NCI-H510A treated with DMSO at 0.1 percent for 48 hours (cell line): ENCODE measurements at places on chromosomes 7 and 10.

GRCh38 chr10:74194999-74195398 is 44.0 kb downstream of the ADK start:
- DNase-seq = no peak

- no peak for DNase-seq
These were observed 373.2 kb downstream of the PLXNA4 start for GRCh38 chr7:132203021-132203420.

DNA sequence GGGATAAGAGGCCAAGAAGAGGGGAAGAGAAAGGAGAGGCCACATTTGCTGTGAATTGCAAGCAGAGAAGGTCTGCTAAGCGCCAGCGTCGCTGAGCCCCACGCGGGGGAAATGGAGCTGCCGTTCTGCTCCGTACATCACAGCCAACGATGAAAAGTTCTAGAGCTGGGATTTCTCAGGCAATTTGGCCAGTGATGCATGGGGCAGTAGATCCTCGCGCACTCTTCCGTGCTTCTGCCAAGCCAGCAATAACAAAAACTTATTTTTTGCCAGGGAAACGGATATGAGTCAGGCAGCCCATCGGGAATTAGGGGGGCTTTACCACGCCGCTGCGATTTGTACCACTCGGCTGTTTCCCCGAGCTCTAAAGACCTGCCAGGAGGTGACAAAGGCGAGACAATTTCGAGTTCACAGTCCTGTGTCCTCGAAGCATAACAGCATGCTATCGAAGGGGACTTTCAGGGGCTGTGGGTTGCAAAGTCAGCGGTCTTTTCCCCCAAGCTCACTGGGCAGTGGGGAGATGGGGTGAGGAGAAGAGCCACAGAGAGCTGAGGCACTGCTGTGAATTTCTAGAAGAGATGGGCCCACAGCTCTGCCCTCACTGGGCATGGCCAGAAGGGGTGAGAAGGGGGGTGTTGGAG is 30.0 kb upstream of the SLF2 start:
- DNase-seq = no peak

DNA sequence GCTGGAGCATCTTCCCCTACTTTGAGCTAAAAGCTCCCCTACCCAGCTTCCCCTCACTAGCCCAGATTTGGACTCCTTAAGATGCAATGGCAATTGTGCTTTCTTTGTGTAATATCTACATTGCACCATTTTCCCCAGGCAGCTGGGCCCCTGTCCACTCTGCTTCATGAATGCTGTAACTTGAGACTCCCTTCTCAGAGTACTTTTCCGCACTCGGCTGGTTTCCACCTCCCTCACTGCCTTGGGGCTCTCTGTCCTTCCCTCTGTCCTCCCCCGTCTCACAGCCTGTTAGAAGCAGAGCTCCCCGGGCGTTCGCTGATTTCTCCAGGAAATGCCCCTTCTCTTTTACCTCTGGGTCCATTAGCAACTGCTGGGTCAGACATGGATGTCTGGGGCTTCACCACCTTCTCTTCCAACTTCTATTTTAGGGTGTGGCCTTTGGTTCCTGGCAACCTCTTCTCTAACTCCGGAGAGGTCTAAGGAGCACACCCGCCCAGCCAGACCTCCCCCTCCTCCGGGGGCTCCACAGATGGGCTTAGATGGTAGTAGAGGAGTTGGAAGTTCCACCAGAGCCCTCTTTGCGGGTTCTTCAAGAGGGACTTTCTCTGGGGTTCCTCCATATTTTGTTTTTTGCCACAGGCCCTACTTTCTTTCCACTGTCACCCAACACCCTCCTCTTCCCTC is 2.9 kb upstream of the TMEM72 start:
- DNase-seq = peak; percentile 39

DNA sequence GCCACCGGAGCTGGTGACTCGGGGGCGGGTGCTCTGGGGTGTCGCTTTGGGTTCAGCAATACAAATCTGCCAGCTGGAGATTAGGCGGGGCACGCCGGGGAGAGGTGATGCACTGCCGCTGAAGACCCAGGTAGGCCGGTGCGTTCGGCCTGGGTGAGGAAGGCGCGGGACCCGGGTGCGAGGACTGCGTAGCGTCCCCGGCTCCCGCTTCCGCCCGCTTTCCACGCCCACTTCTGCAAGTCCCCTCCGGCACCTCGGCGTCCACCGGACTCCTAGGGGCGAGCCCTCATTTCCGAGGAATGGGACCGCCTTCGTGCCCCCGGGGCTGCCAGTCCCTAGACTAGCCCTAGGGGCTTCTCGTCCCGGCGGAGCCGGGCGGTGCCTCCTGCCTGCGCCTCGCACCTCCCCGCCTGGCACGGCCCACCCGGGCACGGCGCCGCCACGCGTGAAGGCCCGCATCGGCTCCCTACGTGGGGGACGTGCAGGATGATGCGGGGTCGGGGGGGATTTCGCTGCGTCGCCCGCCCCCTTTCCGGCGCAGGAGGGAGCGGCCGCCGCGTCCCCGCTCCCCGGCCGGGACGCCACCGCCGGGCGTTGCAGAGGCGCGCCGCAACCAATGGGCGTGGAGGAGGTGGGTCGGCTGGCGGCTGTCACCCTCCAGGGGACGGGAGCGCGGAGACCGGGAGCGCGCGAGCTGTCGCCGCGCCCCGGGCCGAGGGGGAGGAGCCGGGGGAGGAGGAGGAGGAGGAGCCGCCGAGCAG is 40.0 kb downstream of the HK1 start:
- peak; percentile 78 for DNase-seq

GRCh38 chr10:27108165-27108564 is 7.9 kb upstream of the ANKRD26 start:
- DNase-seq = no peak

DNA sequence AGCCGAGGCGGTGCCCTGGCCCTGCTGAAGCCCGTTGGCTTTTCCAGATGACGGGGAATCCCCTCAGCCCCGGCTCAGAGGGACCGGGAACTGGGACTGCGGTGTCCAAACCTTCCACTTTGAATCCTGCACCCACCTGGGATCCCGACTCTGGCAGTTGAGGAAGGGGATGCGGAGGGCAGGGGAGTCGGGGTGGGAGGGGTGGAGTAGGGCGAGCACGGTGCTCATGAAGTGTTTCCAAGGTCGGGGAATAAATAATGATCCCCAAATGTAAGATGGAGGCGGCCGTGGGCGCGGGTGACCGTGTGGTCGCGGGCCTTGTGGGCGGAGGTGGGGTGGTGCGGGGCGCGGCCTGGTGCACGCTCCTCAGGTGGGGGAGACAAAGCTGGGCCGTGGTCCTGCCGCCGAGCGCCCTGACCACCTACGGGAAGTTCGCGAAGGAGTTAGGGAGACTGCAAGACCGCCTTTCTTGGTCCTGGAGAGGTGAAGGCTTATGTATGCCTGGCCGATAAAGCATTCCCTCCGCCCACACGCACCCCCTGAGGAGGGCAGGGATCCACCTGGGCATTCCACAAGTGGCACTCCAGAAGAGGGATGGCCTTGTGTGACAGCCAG is 1.4 kb downstream of the MTURN start:
- no peak for DNase-seq

DNA sequence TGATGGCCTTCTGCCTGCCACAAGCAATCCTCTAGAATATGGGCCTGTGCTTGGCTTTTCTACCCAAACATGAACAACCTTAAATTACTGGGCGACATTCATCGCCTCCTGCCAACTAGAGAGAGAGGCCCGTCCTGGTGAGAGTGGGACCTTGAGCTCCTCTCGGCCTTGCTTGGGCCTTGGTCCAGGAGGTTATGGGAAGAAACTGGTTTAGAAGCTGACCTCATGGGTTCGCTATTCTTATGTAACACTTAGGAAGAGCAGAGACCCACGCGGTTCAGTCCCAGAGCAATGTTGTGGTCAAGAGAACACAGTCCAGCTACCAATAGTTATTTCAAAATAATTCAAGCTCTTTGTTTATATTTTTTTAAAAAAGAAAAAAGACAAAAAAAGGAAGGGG is 176.3 kb upstream of the ZNF32 start:
- no peak for DNase-seq

DNA sequence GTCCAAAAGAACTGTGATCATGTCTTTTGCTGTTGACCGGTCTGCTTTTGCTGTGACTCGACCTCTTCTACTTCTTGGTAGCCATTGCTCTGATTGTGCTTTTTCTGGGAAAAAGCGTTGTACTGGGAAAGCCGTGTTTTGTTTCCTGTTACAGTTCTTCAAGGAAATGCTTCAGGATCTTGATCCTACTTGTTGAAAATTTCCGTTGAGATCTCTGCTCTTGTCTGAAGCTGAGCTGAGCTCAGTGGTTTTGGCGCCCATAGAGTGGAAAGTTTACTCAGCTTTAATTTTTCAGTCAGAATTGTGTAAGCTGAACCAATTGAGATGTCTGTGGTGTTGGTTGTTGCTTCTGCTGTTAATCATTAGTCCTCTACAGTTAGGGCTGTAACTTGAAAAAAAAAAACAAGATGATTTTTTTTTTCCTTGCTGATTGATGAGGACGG is 302.2 kb downstream of the CCDC3 start:
- DNase-seq = no peak

DNA sequence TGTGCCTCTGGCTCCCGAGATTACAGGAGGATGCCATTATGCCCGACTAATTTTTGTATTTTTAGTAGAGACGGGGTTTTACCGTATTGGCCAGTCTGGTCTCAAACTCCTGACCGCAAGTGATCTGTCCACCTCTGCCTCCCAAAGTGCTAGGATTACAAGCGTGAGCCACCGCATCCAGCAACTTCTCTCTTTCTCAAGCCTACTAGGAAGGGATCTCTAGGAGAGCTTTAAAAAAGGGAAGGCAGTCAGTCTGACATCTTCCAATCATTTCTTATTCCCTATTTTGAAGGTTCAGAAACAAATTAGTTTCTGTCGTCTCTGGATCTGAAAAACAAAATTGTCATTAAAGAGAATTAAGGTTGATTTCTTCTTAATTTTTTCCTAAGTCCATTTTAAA is 2.5 kb upstream of the TMEM26 start:
- no peak for DNase-seq

DNA sequence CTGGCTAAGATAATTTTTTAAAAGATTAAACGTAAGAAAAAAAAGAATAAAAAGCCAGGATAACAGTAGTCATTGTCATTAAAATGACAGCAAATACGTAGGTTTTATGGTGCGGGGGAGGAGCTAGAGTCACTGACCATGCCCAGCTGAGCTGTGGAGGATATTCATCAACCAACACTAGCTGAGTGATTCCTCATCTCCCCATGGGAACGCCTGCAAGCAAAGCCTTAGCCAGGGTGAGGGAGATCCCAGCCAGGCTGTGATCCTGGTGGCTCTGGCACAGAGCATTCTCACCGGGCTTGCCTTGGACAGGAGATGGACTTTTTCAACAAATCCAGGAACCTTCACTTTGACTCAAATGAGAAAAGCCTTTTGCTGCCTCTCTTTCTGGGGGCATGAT is 94.2 kb downstream of the HIP1 start:
- DNase-seq = no peak

DNA sequence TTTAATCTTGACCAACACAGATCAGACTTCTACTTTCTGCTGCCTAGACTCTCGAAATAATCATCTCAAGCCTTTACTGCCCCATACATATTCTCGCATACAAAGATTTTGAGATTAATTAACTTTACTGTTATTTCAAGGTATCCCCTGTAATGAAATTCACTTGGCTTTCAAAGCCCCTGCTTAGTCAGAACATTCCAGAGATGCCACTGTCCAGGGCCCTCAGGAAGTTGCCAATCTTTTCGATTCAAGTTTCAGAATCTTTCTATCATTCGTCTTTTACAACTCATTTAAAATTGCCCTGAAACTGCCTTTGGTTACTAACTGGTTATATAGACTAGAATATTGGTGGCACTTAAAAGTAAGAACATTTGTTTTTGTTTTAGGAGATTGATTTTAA is 320.2 kb downstream of the CDK14 start:
- no peak for DNase-seq

DNA sequence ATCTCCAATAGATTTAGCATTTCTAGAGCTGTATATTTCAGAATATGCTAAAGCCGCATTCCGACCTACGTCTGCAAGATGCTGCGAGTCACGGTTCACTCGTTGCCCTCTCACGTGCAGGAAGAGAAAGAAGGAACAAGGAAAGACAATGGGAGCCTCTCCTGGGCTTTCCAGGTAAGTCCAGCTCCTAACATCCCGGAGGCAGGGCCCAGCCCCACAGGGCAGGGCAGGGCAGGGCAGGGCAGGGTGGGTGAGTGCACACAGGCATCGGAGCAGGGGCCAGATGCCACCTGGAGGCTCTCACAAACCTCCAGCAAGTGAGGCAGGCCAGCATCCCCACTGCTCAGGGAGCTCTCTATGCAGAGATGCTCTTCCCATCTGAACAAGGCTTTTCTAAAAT is 50.8 kb downstream of the VOPP1 start:
- DNase-seq = no peak

DNA sequence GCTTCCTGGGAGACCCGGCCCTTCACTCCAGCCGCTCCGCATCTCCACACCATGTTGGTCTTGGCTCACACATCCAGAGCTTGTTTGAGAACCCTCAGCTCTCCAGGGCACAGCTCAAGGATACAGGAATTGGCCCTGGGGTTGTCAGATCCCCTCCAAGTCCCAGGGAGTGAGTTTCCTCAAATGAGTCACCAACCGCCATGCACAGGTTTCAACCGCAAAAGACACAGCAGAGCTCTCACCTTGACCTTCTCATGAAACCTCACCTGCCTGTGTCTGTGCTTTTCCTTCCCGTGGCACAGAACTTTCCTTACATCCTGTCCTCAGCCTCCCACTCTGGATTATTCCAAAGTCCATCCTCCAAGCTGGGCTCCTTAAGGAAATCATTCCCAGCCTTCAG is 20.6 kb downstream of the AZGP1 start:
- no peak for DNase-seq

DNA sequence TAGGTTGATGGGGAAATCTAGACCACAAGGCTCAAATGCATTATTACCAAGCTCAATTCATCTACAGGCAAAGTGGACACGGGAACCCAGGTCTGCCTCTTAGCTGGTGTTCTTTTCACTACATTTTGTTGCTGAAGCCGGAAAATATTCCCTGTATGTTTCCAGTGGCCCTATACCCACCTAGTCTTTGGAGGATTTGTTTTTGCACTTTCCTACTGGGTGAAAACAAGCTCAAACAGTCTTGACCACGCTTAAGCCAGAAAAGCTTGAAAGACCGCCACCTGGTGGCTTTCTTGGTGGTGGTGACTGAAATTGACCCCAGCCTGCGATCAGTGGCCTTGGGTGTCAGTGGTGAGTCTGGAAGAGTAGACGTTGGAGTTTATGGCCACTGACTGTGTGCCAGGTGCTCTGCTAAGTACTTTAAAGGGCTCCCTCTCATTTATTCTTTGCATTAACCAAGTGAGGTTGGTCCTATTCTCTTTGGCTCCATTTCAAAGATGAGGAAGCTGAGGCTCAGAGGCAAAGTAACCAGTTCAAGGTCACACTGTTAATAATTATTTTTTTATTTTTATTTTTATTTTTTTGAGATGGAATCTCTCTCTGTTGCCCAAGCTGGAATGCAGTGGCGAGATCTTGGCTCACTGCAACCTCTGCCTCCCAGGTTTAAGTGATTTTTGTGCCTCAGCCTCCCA is 11.1 kb upstream of the CRTAC1 start:
- peak; percentile 87 for DNase-seq
